Hypothalamus (tissue), 51 donors: ENCODE measurements at places on chromosomes 7 and 10.

GRCh38 chr7:155305231-155305904, 7.7 kb downstream of the INSIG1 start:
- no peak for DNase-seq

DNA sequence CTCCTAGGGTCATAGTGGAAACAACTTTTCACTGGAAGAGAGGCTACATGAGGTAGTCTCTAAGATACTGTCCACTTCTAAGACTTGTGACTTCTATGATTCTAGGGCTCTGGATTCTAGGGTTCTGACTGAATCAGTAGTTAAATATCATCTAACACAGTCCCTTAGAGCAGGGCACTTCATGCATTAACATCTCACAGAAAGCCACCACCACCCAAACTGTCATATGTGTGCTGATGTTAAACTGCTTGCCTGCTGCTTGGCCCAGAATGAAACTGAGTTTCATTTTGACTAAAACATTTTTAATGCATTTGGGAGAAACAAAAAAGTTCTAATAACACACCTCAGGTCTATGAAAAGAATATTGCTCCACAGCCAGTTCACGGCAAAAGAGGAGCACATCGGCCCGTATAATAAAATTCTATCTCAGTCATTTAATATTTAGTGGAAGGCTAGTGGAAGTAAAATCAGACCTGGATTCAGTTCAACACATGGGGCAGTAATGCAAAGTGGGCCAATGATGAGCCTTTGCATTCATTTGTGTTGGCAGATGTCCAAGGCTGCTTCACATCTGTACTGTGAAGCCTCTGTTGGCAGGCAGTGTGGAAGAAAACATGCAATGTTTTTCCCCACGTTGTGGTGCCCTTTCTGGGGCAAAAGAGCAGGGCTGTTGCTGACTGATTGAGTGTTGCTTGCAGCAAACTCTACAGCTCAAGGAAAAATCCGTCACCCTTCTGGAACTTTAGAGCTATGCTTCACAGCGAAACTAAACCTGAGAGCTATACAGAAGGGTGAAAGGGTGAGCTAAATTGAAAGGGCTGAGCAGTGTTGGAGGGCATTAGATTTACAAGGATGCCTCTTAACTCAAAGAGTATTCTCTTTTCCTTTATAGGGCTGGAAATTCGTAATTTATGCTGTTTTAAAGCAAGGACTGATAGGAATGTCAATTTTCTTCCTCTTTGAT, 33.5 kb upstream of the AUTS2 start:
- DNase-seq: peak; percentile 42

- no peak for DNase-seq
Measured at GRCh38 chr7:127768241-127768640, 116.2 kb downstream of the SND1 start.

DNA sequence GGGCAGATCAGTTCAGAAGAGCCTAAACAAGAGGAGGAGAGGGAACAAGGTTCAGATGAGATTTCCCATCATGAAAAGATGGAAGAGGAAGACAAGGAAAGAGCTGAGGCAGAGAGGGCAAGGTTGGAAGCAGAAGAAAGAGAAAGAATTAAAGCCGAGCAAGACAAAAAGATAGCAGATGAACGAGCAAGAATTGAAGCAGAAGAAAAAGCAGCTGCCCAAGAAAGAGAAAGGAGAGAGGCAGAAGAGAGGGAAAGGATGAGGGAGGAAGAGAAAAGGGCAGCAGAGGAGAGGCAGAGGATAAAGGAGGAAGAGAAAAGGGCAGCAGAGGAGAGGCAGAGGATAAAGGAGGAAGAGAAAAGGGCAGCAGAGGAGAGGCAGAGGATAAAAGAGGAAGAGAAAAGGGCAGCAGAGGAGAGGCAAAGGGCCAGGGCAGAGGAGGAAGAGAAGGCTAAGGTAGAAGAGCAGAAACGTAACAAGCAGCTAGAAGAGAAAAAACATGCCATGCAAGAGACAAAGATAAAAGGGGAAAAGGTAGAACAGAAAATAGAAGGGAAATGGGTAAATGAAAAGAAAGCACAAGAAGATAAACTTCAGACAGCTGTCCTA, 52.7 kb upstream of the AGBL3 start:
- DNase-seq: no peak

DNA sequence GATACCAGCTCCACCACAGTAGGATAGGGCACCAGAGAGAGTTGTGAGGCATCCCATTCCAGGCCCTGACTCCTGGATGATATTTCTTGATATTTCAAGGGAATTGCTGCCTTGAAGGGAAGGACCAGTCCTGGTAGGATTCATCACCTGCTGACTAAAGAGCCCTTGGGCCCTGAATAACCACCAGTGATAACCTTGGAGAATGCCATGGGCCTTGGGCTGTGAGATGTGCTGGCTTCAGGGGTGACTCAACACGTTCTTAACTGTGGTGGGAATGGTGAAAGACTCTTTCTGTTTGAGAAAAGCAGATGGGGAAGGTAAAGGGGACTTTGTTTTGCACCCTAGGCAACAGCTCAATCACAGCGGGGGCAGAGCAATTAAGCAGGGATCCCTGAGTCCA, 21.4 kb upstream of the ASZ1 start:
- DNase-seq: no peak

- no peak for DNase-seq
Measured at GRCh38 chr10:103787331-103787730, 68.0 kb downstream of the SH3PXD2A start.
